NCI-H510A treated with DMSO at 0.1 percent for 48 hours (cell line): ENCODE measurements at places on chromosomes 12 and 14.
A peak's percentile ranks its signal among the peaks of the same experiment; 100 is the strongest.

DNA sequence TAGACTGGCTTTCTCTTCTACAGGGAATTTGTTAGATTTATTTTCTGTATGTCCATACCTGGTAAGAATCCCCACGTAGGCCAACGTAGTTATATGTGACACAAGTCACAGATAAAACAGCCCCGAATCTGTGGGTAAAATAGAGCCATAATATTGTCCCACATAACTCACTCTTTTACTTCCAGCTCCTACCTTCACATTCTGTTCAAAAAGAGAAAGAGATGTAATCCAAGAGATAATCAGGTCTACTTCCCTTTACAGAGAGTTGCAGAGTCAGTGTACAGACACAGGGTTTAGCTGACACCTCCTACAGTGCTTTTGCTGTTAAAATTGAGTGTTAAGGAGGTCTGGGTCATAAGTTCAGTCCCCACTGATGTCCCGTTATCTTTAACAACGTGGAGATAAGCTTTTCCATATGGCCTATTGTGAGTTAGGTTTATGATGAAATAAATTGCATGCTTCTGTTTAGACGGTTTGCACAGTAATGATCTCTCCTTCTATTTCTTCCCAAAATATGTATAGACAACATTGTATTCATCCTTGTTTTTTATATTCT lies 446.5 kb downstream of the ADAMTS20 start:
- no peak for DNase-seq

- DNase-seq = no peak
Measured at GRCh38 chr12:119692997-119693396, 25.1 kb downstream of the PRKAB1 start.

GRCh38 chr14:77467801-77468200 lies 9.9 kb downstream of the AHSA1 start:
- DNase-seq = no peak

DNA sequence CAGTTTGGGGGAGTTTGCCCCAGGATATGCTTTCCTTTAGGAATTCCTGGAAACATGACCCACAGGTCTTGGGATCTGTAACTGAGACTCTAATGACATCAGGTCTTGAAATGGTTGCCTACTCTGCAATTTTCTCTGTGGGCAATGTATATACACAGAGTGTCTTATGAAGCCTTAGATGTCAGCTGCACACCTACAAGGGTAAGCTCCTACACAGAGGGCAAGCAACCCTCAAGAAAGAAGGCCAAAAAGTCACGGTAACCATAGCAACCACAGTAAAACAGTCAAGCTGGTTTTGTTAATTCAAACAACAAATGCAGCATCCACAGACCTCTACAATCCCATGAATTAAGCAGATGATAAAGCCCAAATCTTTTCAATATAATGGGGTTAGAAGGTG lies 293.0 kb downstream of the SSPN start:
- no peak for DNase-seq

- peak; percentile 74 for DNase-seq
Measured at GRCh38 chr12:442235-442884, 17.4 kb upstream of the B4GALNT3 start.

- DNase-seq = peak; percentile 21
Measured at GRCh38 chr14:50210074-50210473, 21.3 kb downstream of the SOS2 start.

DNA sequence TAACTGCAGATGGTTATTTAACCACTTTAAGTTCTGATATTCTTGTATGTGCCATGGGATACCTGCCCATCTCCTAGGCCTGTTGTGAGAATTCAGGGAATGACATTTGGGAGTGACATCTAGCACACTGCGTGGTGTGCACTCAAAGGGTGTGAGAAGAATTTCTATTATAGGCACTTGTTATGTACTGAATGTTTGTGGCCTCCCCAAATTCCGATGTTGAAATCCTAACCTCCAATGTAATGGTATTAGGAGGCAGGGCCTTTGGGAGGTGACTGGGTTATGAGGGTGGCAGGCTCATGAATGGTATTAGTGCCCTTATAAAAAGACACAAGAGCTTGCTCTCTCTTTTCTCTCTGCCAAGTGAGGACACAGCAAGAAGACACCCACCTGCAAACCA lies 27.6 kb downstream of the VCPKMT start:
- DNase-seq = no peak
